Fibroblast of mammary gland (primary cell): ENCODE measurements at places on chromosomes 12 and 14.

DNA sequence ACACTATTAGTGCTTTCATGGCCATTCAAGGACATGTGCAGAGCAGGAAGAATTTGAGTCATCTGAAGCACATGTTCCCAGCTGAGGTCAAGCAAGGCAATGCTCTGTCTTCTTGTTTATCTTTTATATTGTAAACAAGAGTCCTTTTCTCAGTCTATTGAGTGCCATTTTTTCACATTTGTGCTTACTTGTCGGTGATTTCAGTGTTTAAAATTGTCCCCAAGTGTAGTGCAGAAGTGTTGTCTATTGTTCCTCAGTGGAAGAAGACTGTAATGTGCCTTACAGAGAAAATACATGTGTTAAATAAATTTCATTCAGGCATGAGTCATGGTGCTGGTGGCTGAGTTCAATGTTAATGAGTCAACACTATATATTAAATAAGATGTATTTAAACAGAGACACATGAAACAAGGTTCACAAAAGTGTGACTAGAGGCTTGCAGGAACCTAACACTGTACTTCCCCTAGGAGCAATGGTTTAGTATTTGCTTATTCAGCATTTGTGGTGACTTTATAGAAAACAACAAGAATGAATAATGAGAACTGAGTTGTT is 391.1 kb downstream of the LRIG3 start:
- DNase-seq: peak; percentile 94

- no peak for DNase-seq
Observed at GRCh38 chr12:8950221-8950527, 729 bp upstream of the M6PR start.

- DNase-seq: no peak
Observed at GRCh38 chr14:73750531-73750901, 36.3 kb upstream of the PNMA1 start.

- no peak for DNase-seq
Observed at GRCh38 chr14:65062096-65063075, 39.9 kb downstream of the MAX start.

DNA sequence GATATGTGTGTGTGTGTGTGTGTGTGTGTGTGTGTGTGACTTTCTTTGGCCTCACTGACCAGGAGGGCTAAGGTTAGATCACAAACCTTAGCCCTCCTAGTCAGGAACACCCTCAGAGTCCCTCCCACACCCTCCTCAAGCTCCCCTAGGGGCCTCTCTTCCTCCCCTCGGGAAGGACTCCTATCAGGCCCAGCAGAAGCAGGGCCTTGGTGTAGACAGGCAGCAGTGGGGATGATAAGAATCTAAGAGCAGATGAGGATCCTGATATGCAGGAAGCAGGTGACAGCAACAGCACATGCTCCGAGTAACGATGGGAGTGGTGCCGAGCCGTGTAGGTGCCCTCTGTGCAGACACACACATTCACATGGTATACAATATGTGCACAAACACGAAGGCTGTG is 20.7 kb downstream of the PLEK2 start:
- no peak for DNase-seq

DNA sequence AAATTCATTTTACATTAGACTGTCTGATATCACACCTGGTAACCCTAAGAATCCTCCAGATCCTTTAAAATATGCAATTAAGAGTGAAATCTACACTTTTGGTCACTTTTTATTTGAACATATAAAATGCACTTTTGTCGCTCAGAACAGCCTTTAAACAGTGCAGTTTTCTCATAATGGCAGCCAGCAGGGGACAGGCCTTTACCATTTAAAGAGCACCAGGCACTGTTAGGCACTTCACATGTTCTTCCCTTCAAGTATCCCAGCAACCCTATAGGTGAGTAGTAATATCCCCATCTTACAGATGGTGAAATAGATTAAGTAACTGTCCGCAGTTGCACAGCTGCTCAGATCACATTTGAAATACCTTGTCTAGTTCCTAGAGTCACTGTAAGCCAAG is 11.3 kb upstream of the SAMD4A start:
- DNase-seq: peak; percentile 17

DNA sequence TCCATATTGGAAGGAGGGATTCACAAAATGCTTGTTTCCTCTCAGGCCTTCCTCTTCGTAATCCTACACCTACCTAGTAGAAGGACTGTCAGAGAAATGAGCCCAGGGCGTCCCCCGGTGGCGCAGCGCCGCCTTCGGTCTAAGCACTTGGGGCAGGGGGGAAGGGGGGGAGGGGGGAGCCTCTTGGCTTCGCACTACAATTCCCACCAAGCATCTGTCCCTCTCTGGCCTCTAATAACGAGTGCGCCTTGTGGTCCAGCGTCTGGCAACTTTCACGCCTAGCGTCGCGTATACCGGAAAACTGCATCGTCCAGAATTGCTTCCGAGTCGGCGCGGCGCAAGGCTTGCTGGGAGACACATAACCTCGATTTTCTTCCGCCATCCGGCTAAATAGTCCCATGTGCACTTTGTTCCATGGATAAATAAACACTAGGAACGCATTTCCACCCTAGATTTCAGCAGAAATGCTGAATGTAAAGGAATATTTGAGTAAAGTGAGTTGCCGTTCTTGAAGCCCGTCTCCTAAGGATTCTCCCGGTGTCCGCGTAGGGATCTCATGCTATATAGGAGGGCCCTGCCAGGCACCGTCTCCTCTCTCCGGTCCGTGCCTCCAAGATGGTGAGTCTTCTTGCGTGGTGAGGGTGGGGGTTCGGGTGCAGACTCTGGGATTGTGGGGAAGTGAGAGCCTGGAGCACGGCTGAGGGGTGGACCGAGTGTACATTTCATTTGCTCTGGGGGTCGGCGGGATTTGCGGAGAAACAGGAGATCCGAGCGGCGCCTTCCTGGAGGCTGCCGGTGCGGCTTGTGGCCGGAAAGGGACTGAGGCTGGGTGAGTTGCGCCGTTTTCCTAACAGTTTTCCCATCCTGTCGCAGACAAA is at the start of gene RPS26:
RPS26 (plus strand) TSS at position 367 of the 878 bp plus-strand sequence; CDS start at position 616, 249 bp downstream.
- DNase-seq: peak; percentile 100

- DNase-seq: no peak
Observed at GRCh38 chr12:116338064-116338846, 60.8 kb upstream of the MED13L start.

- DNase-seq: no peak
Observed at GRCh38 chr12:53170215-53170614, 10.3 kb upstream of the ZNF740 start.
